Activated naive CD8-positive, alpha-beta T cell treated with anti-CD3 and anti-CD28 coated beads, Interleukin-2, amount 50 U/mL, for 24 hours (primary cell): ENCODE measurements at places on chromosomes 6 and 20.
A peak's percentile ranks its signal among the peaks of the same experiment; 100 is the strongest.

DNA sequence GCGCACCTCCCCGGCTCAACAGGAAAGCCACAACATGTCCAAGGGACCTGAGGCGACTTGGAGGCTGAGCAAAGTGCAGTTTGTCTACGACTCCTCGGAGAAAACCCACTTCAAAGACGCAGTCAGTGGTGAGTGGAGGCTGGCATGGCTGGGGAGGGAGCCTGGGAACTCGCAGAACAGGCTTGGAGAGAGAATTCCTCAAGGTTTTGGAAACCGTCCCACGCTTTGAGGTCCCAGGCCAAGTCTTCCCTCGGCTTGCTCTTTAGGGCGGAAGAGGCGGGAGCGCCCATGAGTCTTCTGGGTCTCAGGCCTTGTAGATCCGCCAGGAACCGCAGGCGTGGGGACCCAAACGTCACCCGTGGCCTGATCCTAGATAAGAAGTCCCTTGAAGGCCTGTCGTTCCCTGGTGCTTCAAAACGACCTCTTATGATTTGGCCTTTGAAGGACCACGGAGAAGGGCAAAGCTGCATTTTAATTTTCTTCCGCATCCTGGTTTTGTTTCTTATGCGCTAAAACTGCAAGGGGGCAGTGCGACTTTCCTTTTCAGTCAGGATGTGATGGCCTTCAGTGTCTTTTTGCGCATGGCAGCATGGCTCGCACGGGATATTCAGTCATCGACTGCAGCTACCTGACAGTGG, 2.0 kb downstream of the LAMP5 start:
- peaks cover 63% of the 10 kb centered on the region for H3K27me3 ChIP-seq
- H3K36me3 ChIP-seq, result no peaks in the 10 kb centered on the region
- no peak for DNase-seq
- peak overlapping the region; percentile 21 for H3K4me3 ChIP-seq
- H3K27ac ChIP-seq, result no peak overlapping the region
- peaks cover 3% of the 10 kb centered on the region for H3K4me1 ChIP-seq

GRCh38 chr20:22394583-22394982, 189.8 kb downstream of the FOXA2 start:
- no peak for DNase-seq
- H3K4me1 ChIP-seq, result no peaks in the 10 kb centered on the region
- H3K27ac ChIP-seq, result no peak overlapping the region
- H3K4me3 ChIP-seq, result no peak overlapping the region
- H3K27me3 ChIP-seq, result peaks cover 3% of the 10 kb centered on the region
- H3K36me3 ChIP-seq, result no peaks in the 10 kb centered on the region

GRCh38 chr6:131792091-131792496, 15.7 kb upstream of the ENPP1 start:
- H3K4me1 ChIP-seq, result peaks cover 31% of the 10 kb centered on the region
- H3K4me3 ChIP-seq, result no peak overlapping the region
- peak; percentile 29 for DNase-seq

DNA sequence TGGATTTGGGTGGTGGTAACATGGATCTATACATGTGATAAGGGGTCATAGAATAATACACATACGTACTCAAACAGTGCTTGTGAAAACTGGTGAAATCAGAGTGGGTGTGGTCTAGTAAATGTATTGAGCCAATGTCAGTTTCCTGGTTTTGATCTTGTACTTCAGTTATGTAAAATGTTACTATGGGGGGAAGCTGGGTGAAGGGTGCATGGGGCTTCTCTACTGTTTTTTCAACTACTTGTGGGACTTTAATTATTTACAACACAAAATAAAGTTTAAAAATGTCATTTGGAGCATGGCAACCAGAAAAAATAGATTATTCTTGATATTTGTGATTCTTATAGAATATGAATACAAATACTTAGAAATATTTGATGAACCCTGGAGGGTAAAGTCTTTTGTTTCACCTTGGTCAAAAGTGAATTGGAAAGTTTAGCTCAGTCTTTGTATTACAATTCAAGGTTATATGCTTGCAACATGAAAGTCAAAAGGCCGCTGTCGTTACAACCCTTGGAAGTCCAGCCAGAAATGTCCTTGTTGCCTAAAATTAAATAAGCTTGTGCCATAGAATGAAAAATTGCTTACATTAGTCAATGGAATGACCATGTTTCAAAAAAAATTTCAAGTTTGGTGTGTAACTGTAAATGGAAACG, 74.1 kb downstream of the TXNDC5 start:
- no peak overlapping the region for H3K27ac ChIP-seq
- no peaks in the 10 kb centered on the region for H3K36me3 ChIP-seq
- no peak for DNase-seq
- no peak overlapping the region for H3K4me3 ChIP-seq

DNA sequence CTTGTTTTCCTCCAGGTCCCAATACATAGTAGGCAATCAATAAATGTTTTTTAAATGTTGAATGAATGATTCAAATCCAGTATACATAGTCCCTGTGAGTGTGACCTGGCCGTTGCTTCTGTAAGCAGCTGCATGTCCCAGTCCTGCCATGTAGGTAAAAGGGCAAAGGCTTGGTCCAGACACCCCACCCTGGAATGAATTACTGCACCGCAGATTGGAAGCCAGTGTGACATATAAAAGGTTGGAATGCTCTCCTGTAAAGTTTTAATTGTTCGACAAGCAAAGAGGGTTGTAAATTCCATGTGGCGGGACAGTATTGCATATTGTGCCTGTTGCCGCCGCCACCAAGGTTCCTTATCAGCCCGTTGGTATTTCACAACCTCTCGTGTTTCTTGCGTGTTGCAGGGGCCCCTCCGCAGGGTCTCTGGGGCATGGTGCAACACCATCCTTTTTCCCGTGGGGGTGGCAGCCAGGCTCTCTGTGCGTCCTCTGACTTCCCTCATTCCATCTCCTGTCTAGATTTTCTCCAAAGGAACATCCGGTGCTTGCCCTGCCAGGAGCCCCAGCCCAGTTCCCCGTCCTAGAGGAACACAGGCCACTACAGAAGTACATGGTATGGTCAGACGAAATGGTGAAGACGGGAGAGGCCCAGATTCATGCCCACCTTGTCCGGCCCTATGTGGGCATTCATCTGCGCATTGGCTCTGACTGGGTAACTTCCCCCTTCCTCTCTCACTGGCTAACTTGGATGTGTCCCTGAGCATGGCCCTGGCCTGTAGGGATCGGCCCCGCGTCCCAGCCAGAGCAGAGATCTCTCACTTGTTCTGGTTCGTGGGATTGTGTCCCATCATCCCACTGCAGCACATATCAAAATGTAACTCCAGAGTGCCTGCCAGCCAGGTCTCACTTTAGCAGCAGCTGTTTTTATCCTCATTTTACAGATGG, 20.3 kb downstream of the POFUT1 start:
- peaks cover 36% of the 10 kb centered on the region for H3K4me1 ChIP-seq
- H3K27me3 ChIP-seq, result no peaks in the 10 kb centered on the region
- no peak overlapping the region for H3K4me3 ChIP-seq
- H3K27ac ChIP-seq, result peak overlapping the region; percentile 52

DNA sequence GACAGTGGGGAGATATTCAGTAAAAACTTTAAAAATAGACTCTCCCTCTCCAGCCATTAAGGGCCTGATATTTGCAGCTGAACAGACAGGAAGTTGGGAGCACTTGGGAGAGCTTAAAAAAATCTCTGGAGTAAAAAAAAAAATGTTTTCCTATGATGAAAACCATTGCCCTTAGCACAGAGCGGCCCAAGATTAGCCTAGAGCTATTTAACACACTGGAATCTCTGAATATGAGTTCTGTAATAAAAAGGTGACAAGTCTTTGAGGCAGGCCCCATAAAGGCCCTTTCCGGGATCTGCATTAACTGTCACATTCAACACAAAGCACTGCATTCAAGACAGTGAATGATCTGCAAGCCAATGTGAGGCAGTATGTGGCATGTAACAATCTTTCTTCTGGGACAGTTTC, 393.7 kb downstream of the ZFAND3 start:
- no peaks in the 10 kb centered on the region for H3K36me3 ChIP-seq
- H3K27me3 ChIP-seq, result no peaks in the 10 kb centered on the region
- peaks cover 8% of the 10 kb centered on the region for H3K4me1 ChIP-seq
- DNase-seq, result no peak

GRCh38 chr6:85670573-85670972, 27.9 kb upstream of the SYNCRIP start:
- H3K27me3 ChIP-seq, result no peaks in the 10 kb centered on the region
- DNase-seq, result no peak
- peak overlapping the region; percentile 92 for H3K27ac ChIP-seq
- H3K4me3 ChIP-seq, result no peak overlapping the region
- peaks cover 24% of the 10 kb centered on the region for H3K36me3 ChIP-seq

DNA sequence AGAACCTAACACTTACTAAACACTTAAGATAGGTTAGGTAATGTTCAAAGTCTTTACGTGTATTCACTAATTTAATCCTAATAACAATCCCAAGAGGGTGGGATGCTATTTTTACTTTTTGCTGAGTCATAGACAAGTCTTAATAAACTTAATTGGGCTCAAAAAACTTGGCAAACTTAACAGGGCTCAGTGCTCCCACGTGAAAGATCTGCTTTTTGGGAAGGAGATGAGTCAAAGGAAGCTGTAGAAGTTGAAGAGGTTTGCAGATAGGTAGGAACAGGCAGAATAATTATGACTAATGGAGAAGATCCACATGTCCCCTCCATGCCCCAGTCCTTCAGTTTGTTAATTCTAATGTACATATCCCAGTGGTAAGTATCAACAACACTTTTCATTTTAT, 44.5 kb upstream of the STMND1 start:
- H3K36me3 ChIP-seq, result no peaks in the 10 kb centered on the region
- no peak overlapping the region for H3K27ac ChIP-seq
- H3K27me3 ChIP-seq, result peaks cover 17% of the 10 kb centered on the region

- peaks cover 29% of the 10 kb centered on the region for H3K36me3 ChIP-seq
- H3K4me3 ChIP-seq, result peak overlapping the region; percentile 71
- H3K27ac ChIP-seq, result peak overlapping the region; percentile 99
- DNase-seq, result peak; percentile 85
Measured at GRCh38 chr6:13427801-13428582, 59.4 kb downstream of the GFOD1 start.

DNA sequence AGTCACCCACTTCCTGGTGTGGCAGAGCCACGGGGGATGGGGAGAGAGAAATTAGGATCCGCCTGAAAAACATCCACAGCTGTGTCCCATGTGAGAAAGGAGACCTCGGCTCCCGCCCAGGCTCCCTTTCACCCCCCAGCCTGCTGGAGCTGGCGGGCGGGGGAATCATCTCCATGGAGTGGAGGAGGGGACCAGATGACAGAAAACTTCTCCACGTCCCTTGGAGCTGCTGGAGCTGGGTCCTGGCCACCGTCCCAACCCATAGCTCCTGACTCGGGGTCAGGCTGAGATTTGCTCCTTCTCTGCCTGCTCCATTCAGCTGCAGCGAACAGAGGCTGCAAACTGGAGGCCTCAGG, 113.8 kb downstream of the CEBPB start:
- no peaks in the 10 kb centered on the region for H3K4me1 ChIP-seq
- DNase-seq, result no peak
- H3K36me3 ChIP-seq, result no peaks in the 10 kb centered on the region

- H3K4me1 ChIP-seq, result no peaks in the 10 kb centered on the region
- no peak overlapping the region for H3K27ac ChIP-seq
Measured at GRCh38 chr6:168355716-168356522, 36.3 kb upstream of the DACT2 start.

GRCh38 chr20:36313926-36314325, 7.8 kb downstream of the DLGAP4 start:
- H3K27ac ChIP-seq, result no peak overlapping the region
- no peaks in the 10 kb centered on the region for H3K4me1 ChIP-seq
- no peaks in the 10 kb centered on the region for H3K36me3 ChIP-seq
- peaks cover 26% of the 10 kb centered on the region for H3K27me3 ChIP-seq

DNA sequence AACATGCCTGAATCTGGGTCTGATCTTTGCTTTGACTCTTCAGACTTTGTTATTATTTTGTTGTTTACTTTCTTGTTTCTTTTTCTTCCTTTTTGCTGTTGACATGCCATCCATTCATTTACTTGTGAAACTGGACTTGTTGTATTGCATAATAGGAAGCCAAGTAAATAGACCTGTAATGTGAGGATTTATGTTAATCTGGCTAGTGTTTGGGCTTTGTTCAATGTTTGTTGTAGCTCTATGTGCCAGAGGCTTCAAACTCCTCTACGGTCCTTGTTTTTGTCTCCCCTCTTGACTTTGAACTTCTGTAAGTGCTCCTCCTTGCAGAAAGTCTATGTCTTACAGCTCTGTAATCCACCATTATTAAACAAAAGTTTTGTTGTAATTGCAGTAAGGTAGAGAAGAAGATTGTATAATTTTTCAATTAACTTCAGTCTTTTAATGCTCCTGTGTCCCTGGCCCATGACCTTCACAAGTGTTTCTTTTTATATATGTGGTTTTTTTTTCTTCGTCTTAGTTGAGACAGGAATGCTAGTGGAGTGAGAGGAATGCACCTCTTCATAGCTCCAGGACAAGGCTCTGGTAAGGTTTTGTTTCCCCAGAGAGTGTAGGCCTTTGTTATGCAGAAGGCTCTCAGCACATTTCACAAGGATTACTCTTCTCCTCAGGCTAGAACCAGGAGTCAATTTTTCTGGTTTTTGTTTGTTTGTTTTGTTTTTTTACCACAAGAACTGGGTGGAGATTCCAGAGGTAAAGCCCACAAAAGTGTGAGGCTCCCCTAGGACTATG, 1061.8 kb upstream of the CITED2 start:
- H3K36me3 ChIP-seq, result no peaks in the 10 kb centered on the region
- no peak for DNase-seq
- no peak overlapping the region for H3K4me3 ChIP-seq
- H3K27ac ChIP-seq, result no peak overlapping the region
- H3K4me1 ChIP-seq, result no peaks in the 10 kb centered on the region
- H3K27me3 ChIP-seq, result peaks cover 2% of the 10 kb centered on the region

- H3K4me1 ChIP-seq, result peaks cover 3% of the 10 kb centered on the region
- no peaks in the 10 kb centered on the region for H3K36me3 ChIP-seq
- H3K27me3 ChIP-seq, result peaks cover 6% of the 10 kb centered on the region
- DNase-seq, result no peak
- H3K27ac ChIP-seq, result no peak overlapping the region
- H3K4me3 ChIP-seq, result no peak overlapping the region
Measured at GRCh38 chr6:53608396-53608795, 57.2 kb downstream of the KLHL31 start.

DNA sequence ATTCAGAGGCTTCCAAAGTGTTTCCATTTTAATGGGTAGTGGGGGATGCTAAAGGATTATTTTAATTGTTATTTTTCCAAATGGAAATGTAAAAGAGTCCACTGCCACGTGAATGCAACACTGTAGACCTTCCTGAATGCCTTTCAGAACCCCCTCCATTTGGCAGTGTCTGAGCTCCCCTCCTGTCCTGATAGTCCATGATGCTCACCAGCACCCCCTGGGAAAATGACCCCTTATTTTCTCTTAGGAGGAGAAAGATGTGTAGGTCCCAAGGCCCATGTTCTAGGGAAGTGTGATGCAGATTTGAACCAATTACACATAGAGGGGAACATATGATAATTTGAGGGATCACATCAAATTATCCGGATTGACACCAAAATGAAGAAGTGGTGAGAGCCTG, 46.8 kb upstream of the SH3BGRL2 start:
- no peak overlapping the region for H3K27ac ChIP-seq
- H3K27me3 ChIP-seq, result no peaks in the 10 kb centered on the region
- no peak overlapping the region for H3K4me3 ChIP-seq
- no peaks in the 10 kb centered on the region for H3K36me3 ChIP-seq

DNA sequence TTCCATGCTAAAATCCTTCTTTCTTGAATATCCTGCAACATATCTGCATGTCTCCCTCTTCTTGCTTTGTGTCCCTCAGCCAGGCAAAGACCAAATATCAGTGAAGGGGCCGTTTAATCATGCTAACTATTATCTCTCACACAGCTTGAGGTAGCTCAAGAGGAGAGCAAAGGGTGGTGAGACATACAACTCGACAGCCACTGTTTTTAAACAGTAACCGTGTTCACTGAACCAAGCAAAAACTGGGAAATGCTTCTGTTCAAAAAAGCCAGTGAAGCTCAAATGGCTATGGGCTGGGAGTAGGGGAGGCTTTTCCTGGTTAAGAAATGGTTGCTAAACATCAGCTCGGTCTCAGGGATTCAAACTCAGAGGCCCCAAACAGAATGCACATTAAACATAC, 83.4 kb downstream of the MAP7 start:
- H3K4me3 ChIP-seq, result no peak overlapping the region
- H3K27me3 ChIP-seq, result peaks cover 9% of the 10 kb centered on the region
- no peak overlapping the region for H3K27ac ChIP-seq
- DNase-seq, result no peak
